ENCODE measurements at places on chromosomes 16 and 17.
A peak's percentile ranks its signal among the peaks of the same experiment; 100 is the strongest.

DNA sequence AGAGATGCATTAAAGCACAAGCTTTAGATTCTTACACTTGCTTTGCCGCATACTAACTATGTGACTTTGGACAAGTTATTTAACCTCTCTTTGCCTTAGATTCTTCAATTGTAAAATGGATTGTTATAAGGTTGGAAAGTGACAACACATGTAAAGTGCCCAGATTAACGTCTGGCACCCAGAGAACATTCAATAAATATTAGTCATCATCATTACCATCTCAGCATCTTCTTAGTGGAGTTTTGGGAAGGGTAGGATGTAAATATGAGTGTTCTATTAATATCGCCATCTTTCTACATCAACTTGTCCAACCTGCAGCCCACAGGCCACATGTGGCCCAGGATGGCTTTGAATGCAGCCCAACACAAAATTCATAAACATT, 27.4 kb upstream of the FAM20A start:
- no peak for DNase-seq

GRCh38 chr16:77894162-77894561, 105.8 kb downstream of the VAT1L start:
- no peak for DNase-seq

GRCh38 chr17:76987486-76988093, 119.4 kb downstream of the MGAT5B start:
- no peak for DNase-seq

- DNase-seq = no peak
Observed at GRCh38 chr17:55335625-55336024, 70.9 kb downstream of the HLF start.

- DNase-seq = no peak
Observed at GRCh38 chr16:22161999-22162655, at the start of gene SDR42E2. Gene SDR42E2, plus strand, starts transcription at chr16:22162506. Its CDS starts 3,077 bp downstream, at chr16:22165583.

DNA sequence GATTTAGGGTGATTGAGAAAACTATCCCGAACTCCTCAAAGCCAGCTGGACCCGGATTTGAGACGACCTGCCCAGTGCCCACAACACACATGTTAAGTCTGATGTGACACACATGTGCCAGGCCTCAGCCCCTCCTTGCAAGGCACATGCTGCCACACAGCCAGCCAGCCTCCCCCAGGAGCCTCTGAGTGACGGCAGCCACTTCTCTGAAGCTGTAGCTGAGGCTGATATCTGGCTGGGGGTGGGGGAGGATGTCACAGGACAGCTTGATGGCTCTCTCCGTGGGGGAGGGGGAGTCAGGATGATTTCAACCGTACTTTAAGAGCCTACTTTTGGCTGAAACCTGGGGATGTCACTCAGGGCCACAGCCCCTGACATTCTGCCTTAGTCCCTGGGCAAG, 40.9 kb downstream of the SRCIN1 start:
- DNase-seq = no peak

GRCh38 chr17:76547183-76547641, 7.4 kb downstream of the PRCD start:
- DNase-seq = peak; percentile 83

- no peak for DNase-seq
Observed at GRCh38 chr16:79415983-79416640, 184.4 kb downstream of the MAF start.

DNA sequence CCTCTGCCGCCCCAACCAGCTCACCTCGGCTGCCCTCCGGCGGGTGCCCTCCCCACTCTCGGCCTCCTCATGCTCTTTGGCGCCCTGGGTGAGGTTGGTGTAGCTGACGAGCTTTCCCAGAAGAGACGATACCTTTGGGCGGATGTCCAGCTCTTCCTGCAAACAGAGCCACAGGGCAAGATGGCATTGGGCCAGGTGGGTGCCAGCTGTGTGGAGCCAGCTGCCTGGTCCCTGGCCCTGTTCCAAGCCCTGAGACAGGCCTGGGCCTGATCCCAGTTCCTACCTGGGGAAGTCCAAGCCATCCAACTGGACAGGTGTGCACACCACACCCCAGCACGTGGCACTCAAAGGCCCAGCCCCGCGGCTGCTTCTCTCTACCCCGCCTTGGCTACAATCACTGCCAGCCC, 6.9 kb downstream of the SLC12A4 start:
- no peak for DNase-seq

GRCh38 chr17:71638668-71639067, 482.2 kb upstream of the SOX9 start:
- no peak for DNase-seq

- no peak for DNase-seq
Observed at GRCh38 chr16:74817851-74818250, 43.2 kb upstream of the FA2H start.

DNA sequence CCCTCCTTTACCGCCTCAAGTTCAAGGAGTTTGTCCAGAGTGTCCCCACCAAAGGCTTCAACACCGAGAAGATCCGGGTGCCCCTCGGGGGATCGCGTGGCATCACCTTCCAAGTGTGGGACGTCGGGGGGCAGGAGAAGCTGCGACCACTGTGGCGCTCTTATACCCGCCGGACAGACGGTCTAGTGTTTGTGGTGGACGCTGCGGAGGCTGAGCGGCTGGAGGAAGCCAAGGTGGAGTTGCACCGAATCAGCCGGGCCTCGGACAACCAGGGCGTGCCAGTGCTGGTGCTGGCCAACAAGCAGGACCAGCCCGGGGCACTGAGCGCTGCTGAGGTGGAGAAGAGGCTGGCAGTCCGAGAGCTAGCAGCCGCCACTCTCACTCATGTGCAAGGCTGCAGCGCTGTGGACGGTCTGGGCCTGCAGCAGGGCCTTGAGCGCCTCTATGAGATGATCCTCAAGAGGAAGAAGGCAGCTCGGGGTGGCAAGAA, 1.1 kb downstream of the ARL4D start:
- DNase-seq = no peak

DNA sequence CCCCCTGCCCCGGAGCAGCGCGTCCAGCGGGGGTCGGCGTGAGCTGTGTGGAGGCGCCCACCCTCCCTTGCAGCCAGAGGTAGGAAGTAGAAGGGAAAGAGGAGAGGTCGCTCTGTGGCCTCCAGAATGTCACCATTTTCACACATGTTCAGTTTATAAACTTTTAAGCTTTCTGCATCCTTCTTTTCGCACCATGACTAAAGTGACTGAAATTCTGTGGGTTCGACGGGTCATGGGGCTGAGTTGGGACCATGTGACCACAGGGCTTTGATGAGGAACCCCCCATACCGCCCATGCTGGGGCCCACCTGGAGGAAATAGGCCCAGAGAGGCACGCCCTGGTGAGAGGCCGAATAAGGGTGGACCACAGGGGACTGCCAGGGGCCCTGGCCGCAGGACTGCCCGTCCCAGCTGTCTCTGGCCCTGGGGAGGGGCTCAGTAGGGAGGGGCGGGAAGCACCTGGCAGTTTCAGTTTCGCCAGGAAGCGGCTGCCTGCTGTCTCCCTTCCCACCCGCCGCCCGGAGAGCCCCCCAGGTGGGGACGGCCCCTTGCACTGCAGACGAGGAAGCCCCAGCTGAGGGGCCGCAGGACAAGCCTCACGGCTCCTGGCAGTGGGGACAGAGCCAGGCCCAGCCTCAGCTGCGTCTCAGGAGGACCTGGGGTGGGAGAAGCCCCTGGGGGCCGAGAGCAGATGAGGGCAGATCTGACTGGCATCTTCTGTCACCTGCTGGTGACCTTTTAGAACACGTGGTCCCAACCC, 9.0 kb downstream of the CBFA2T3 start:
- DNase-seq = no peak

DNA sequence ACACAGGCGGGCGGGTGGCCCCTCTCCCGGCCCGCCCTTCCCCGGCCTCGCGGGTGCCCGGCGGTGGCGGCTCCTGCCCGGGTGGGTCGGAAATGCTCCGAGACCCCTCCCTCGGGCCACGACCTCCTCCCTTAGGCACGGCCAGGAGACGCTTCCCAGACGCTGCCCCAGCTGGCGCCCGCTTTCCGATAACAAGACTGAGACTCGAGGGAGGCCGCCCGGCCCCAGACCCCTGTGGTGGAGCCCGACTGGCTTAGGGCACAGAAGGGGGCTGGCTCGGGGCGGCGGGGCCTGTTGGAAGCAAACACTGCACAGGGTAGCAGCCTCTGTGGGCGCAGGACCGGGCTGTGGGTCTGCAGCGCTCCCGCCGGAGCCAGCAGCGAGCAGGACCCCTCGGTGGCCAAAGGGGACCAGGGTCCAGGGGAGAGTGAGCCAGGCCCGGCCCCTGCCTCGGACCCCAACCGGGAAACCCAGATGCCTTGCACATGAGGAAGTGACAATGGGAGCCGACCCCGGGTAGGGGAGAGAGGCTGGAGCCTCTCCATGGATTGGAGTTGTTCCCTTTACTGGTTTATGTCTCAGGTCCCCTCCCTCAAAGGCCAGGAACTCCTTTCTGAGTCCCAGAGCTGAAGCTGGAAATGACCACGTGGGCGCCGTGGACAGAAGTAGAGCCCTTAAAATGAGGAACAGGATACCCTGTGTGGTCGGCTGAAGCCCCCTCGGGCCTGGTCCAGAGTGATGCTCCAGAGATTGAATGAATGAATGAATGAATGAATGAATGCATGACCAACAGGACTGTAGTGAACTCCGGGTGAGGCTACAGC, 19.8 kb upstream of the ADCY7 start:
- DNase-seq = no peak

GRCh38 chr16:9906218-9906617, 276.0 kb downstream of the GRIN2A start:
- DNase-seq = no peak

GRCh38 chr16:17346621-17347569, 123.9 kb downstream of the XYLT1 start:
- DNase-seq = no peak

- DNase-seq = no peak
Observed at GRCh38 chr17:13403982-13404946, 197.5 kb downstream of the HS3ST3A1 start.

GRCh38 chr17:36665417-36665816, 64.0 kb downstream of the MRM1 start:
- DNase-seq = peak; percentile 5

- DNase-seq = peak; percentile 42
Observed at GRCh38 chr17:2965621-2966595, 97.5 kb downstream of the OR1D5 start.

GRCh38 chr16:69565671-69566239, at the start of gene NFAT5:
Gene NFAT5, plus strand, starts transcription at chr16:69565966. Its CDS starts 336 bp downstream, at chr16:69566302.
- DNase-seq = peak; percentile 83

GRCh38 chr17:19238167-19238505, 970 bp downstream of the EPN2 start:
- DNase-seq = peak; percentile 12

- no peak for DNase-seq
Observed at GRCh38 chr16:78353640-78354275, 254.3 kb downstream of the WWOX start.

GRCh38 chr17:51258756-51259563, 889 bp downstream of the MBTD1 start:
- peak; percentile 49 for DNase-seq

DNA sequence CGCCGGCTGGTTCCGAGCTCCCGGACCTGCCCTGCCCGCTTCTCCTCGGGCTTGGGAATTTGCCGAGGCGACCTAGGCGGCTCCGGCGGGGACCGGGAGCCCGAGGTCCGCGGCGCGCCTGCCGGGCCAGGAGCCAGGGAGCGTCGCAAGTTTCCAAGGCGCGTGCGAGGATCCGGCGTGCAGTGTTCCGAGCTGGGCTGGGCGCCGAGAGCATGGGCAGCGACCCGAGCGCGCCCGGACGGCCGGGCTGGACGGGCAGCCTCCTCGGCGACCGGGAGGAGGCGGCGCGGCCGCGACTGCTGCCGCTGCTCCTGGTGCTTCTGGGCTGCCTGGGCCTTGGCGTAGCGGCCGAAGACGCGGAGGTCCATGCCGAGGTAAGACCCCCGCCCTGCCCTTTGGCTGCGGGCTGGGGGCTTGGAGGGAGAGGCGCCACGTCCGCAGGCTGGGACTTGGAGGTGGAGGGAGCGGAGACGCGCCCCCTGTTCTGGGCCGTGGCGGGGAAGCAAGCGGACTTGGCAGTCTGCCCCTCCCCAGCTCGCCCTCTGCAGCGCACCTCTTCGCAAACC, 668 bp downstream of the MMP15 start:
- peak; percentile 40 for DNase-seq

- no peak for DNase-seq
Observed at GRCh38 chr16:81521141-81521626, 76.6 kb downstream of the CMIP start.

- DNase-seq = no peak
Observed at GRCh38 chr17:49926886-49927285, 42.1 kb upstream of the DLX4 start.

GRCh38 chr16:81873206-81873605, 94.1 kb downstream of the PLCG2 start:
- no peak for DNase-seq

GRCh38 chr17:50465635-50466034, 3.0 kb downstream of the CHAD start:
- no peak for DNase-seq

- DNase-seq = no peak
Observed at GRCh38 chr16:82055117-82055516, 20.1 kb downstream of the HSD17B2 start.

DNA sequence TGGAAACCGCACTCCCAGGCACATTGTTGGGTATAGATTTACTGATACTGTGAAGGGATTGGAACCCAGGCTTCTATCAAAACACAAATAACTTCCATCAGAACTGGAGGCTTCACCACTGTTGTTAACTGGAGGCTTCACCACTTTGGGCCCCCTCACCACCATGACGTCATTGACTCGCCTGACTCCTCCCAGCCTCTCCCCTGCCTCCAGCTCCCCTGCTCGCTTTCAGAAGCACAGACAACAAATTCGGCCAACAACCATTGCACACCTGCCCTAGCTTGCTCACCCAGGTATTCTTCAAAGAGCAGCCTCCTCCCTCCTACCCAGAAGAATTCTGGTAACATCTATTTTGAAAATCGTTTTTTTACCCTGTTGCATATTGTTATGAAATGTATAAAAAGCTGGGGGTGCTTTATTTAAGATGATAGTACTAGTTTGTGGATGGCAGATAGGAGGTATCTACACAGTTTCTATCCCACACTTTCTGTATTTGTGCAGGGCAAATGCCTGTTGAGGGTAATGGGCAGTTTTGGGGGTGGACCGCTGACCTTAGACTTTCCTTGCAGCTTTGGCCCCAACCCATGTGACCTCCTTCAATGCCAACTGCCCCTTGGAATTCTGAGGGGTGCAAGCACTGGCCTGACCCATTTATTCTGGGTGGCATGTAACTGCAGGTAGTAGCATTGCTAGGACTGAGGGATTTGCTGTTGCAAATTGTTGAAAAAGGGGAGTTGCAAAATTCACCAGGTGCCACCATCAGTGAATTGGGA, 54.1 kb downstream of the HLF start:
- DNase-seq = no peak

- DNase-seq = no peak
Observed at GRCh38 chr16:10820546-10820945, 2.0 kb upstream of the TVP23A start.

DNA sequence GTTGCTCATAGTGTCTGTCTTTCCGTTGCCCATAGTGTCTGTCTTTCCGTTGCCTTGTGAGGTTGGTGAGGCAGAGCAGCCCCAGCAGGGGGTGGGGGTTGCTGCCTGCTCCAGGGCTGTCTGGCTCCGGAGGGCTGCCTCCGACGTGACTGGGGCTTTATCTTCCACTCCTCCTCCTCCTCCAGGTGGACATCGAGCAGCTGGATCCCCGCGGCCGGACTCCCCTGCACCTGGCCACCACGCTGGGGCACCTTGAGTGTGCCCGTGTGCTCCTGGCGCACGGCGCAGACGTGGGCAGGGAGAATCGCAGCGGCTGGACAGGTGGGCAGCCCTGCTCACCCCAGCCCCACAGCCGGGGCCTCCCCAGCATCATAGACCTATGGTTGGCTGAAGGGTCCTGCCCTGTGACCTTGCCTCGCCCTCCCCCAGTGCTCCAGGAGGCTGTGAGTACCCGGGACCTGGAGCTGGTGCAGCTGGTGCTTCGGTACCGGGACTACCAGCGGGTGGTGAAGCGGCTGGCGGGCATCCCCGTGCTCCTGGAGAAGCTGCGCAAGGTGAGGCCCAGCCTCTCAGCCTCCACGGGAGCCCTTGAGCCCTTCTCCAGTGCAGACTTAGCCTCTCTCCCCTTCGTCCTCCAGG, 14.7 kb downstream of the ANKRD13B start:
- DNase-seq = no peak

All from choroid plexus epithelial cell (primary cell).